ENCODE measurements at places on chromosomes 6 and 20. TPM values are rescaled to one million over a fixed set of nuclear protein-coding genes. Genes with fewer than 3 reads are reported as not detected.

ULBP3 gene
- 7.5 TPM for total RNA-seq

LIN28B gene
- 105 TPM for total RNA-seq

CD109 gene
- total RNA-seq, result 0.49 TPM

DYNLRB1 gene
- 185 TPM for total RNA-seq

SAMD10 gene
- total RNA-seq, result 3.1 TPM

CNR1 gene
- 143 TPM for total RNA-seq

NR2E1 gene
- not detected for total RNA-seq

DIDO1 gene
- 77.8 TPM for total RNA-seq

DNA sequence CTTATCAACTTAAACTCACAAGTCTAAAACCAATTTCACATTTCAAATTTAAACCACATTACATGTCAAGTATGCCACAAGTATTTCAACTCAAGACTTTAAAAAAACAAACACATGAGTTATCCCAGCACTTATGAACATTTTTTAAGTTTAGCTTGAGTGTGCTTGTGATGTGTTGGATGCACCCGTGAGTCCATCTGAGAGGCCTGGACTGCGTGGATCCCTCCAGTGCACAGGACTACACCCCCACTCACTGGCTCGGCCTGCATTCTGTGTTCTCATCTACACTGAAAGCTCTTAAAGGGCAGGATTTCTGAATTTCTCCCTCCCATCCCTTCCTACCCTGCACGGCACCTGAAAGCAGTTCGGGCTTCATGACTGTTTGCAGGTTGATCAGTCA, 128.8 kb upstream of the CD93 start:
- H3K36me3 ChIP-seq, result no peaks in the 10 kb centered on the region
- H3K27me3 ChIP-seq, result no peaks in the 10 kb centered on the region
- no peak overlapping the region for H3K4me3 ChIP-seq
- no peak for DNase-seq
- no peak overlapping the region for H3K27ac ChIP-seq
- H3K4me1 ChIP-seq, result no peaks in the 10 kb centered on the region

DNA sequence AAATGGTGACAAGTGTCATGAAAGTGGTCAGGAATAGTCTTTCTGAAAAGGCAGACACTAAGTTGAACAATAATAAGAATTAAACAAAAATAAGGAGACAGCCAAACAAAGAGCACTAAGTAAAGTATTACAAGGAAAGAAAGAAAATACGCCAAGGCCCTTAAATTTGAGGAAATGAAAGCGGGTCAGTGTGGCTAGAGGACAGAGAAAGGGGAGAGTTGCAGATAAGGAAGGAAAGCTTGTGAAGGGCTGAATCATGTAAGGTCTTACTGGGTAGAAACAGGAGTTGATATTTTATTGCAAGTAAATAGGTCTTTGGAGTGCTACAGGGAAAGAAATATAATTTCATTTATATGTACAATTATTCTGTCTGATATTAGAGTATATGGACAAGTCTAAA, 732.1 kb downstream of the EPHA7 start:
- H3K27me3 ChIP-seq, result no peaks in the 10 kb centered on the region
- H3K27ac ChIP-seq, result no peak overlapping the region
- DNase-seq, result no peak
- peaks cover 1% of the 10 kb centered on the region for H3K4me1 ChIP-seq
- no peaks in the 10 kb centered on the region for H3K36me3 ChIP-seq
- no peak overlapping the region for H3K4me3 ChIP-seq

DNA sequence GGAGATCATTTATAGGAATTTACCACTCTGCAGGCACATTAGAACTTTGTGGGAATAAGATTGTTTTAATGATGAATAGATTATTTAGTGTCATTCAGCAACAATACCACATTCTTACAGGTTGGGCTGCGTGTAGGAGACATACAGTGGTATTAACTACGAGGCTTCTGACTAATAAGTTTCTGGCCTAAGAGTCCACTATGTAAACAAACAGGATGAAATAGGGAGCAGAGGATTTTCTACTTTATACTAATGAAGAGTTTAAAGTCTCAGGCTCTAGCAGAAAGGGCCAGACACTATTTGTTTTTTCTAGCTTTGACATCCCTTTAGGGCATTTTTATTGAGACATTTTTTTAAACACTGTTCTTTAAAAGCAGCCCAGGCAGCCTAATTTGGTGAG, 75.6 kb downstream of the SLC24A3 start:
- no peaks in the 10 kb centered on the region for H3K36me3 ChIP-seq
- H3K4me3 ChIP-seq, result no peak overlapping the region
- H3K27ac ChIP-seq, result no peak overlapping the region
- no peak for DNase-seq
- peaks cover 6% of the 10 kb centered on the region for H3K4me1 ChIP-seq

DNA sequence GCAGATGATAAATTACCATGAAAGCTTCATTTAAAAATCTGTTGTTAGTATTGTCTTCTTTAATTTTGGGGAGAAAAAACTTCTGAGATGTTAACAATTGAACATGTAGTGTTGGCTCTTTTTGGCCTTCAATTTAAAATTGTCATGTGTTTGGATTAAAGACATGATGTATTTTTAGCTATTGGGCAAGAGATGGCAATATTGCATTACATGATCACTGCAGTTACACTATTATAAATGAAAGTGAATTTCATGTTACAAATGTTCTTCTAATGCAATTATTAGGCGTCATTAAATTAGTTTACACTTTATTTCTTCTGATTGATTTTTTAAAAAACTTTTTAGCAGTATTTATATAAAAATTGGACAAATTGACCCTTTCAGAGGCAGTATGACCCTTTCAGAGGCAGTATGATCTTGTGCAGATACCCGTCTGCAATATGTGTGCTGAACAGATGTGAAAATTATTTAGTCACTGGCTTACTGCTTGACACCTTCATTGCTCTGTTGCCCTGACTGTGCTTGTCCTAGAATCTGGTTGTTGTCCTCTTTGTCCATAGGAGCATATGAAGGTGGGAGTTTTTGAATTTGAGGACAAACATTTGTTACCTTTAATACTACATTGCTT, 25.8 kb downstream of the CDKAL1 start:
- no peak for DNase-seq
- no peaks in the 10 kb centered on the region for H3K36me3 ChIP-seq
- H3K27ac ChIP-seq, result peak overlapping the region; percentile 29
- H3K27me3 ChIP-seq, result no peaks in the 10 kb centered on the region
- no peak overlapping the region for H3K4me3 ChIP-seq

GRCh38 chr6:157284738-157285421, 38.4 kb downstream of the TMEM242 start:
- DNase-seq, result no peak
- no peak overlapping the region for H3K27ac ChIP-seq
- H3K27me3 ChIP-seq, result peaks cover 5% of the 10 kb centered on the region
- no peaks in the 10 kb centered on the region for H3K4me1 ChIP-seq

DNA sequence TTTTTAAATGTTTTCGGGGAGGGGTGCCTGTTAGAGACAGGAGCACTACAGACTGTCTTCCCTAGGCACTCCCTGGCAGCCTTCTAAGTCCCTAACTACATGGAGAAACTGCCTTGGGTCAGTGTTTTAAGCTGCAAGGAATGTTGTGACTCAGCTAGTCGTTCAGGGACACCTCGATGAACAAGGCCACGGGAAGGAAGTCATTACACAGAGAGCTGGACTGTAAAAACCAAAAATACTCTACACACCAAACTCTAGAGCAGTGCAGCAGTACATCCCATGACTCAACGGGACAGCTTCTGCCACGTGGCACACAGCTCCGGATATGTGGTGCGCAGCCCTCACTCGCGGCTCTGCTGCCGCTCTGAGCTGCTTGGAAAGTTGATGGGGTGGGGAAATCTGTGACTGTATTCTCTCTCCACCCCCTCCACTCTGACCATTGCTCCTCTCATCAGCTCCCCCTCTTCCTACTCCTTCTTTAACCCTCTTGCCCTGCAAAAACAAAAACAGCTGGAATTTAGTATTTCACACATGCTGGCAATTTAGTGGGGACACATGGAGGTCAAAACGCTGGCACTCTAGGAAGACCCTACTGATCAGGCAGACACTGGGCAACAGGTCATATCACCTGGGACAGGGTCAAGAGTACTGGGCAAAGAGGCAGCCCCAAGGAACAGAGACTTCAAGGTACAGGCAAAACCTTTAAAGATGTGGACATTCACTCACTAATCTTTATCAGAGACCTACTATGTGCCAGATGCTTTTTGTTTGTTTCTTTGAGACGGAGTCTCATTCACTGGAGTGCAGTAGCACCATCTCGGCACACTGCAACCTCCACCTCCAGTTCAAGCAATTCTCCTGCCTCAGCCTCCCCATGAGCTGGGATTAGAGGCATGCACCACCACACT, 10.9 kb upstream of the LPIN3 start:
- H3K27ac ChIP-seq, result no peak overlapping the region
- DNase-seq, result no peak
- H3K4me3 ChIP-seq, result no peak overlapping the region
- no peaks in the 10 kb centered on the region for H3K36me3 ChIP-seq
- H3K4me1 ChIP-seq, result no peaks in the 10 kb centered on the region

- no peak for DNase-seq
- H3K4me3 ChIP-seq, result no peak overlapping the region
- H3K4me1 ChIP-seq, result no peaks in the 10 kb centered on the region
- no peaks in the 10 kb centered on the region for H3K36me3 ChIP-seq
- no peak overlapping the region for H3K27ac ChIP-seq
- H3K27me3 ChIP-seq, result peaks cover 5% of the 10 kb centered on the region
These were observed 157.4 kb upstream of the TNFAIP3 start for GRCh38 chr6:137709424-137710236.

GRCh38 chr6:37244430-37245310, 12.9 kb upstream of the TBC1D22B start:
- no peak overlapping the region for H3K27ac ChIP-seq
- H3K4me3 ChIP-seq, result no peak overlapping the region
- peaks cover under 1% of the 10 kb centered on the region for H3K27me3 ChIP-seq
- no peak for DNase-seq
- no peaks in the 10 kb centered on the region for H3K36me3 ChIP-seq

DNA sequence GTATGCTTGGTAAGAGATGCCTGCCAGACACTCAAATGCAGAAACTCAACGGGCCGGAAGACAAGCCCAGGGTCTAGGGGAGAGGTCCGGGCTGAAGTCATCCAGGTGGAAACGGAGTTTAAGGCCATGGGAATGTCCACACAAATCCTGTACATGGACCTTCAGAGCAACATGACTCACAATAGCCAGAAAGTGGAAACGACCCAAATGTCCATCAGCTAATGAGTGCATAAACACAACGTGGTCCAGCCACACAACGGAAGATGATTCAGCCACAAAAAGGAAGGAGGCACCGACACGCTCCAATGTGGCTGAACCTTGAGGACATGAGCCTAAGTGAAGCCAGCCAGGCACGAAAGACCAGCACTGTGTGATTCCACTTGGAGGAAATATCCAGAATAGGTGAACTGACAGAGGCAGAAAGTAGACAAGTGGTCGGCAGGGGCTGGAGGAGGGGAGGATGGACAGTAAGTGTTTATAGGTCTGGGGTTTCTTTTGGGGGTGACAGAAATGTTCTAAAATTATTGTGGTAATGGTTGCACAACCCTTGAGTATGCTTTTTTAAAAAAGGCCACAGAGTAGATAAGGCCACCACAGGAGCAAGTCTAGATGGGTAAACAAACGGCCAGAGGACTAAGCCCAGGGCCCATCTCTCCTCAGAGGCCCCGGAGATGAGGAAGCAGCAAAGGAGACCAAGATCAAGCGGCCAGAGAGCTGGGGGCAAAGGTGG, 105.6 kb downstream of the PREX1 start:
- H3K4me1 ChIP-seq, result peaks cover 36% of the 10 kb centered on the region
- H3K27me3 ChIP-seq, result peaks cover 22% of the 10 kb centered on the region
- peak overlapping the region; percentile 44 for H3K27ac ChIP-seq
- peak overlapping the region; percentile 53 for H3K4me3 ChIP-seq
- DNase-seq, result no peak

- peaks cover 4% of the 10 kb centered on the region for H3K4me1 ChIP-seq
- H3K27me3 ChIP-seq, result peaks cover 2% of the 10 kb centered on the region
- peaks cover 31% of the 10 kb centered on the region for H3K36me3 ChIP-seq
- H3K4me3 ChIP-seq, result no peak overlapping the region
- H3K27ac ChIP-seq, result no peak overlapping the region
These were observed 37.5 kb upstream of the SMOC2 start for GRCh38 chr6:168403370-168404005.

- peaks cover 5% of the 10 kb centered on the region for H3K27me3 ChIP-seq
- H3K27ac ChIP-seq, result no peak overlapping the region
- DNase-seq, result no peak
- H3K36me3 ChIP-seq, result no peaks in the 10 kb centered on the region
These were observed 201.9 kb downstream of the LY86 start for GRCh38 chr6:6790393-6790792.

DNA sequence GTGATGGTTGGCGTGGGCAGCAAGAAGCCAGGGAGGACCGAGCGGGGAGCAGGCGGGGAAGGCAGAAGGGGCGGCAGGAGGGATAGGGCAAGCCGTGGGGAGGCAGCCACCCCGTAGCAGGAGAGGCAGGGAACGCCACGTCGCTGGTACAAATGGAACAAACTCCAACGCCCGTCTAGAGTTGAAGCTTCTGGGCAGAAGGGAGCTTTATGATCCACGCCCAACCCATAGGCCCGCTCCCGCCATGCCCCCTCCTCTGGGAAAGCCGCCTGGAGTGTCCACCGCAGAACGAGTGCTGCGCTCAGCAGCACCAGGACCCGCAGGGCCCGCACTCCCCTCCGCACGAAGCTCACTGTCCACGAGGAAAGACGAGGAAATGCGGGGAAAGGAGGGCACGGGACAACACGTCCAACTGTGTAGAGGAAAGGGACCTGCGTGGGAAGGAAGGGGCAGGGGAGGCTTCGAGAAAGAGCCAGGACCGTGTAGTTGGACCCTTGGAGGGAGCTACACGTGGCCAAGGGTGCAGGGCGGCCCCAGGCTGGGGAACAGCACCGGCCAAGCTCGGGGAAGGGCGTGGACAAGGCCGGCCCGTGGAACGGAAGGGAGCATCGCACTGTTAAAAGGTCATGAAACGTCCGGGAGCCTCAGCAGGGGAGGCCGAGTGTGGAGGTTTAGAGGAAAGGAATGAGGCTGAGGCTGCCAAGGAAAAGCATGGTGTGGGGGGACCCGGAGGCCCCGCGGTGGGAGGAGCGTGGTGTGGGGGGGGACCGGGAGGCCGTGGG, 204.0 kb downstream of the DLL1 start:
- DNase-seq, result no peak
- H3K36me3 ChIP-seq, result no peaks in the 10 kb centered on the region
- H3K4me3 ChIP-seq, result no peak overlapping the region
- no peak overlapping the region for H3K27ac ChIP-seq
- peaks cover 6% of the 10 kb centered on the region for H3K27me3 ChIP-seq
- H3K4me1 ChIP-seq, result peaks cover 21% of the 10 kb centered on the region

Measured in glutamatergic neuron (in vitro differentiated cells).